NCI-H774 (cell line): ENCODE measurements at places on chromosomes 4 and X.

- peak; percentile 8 for DNase-seq
Observed at GRCh38 chr4:40455340-40455902, 120.3 kb downstream of the CHRNA9 start.

- no peak for DNase-seq
Observed at GRCh38 chr4:124234771-124235170, 477.8 kb downstream of the ANKRD50 start.

- no peak for DNase-seq
Observed at GRCh38 chr4:136495076-136495475, 1037.2 kb downstream of the PCDH18 start.

DNA sequence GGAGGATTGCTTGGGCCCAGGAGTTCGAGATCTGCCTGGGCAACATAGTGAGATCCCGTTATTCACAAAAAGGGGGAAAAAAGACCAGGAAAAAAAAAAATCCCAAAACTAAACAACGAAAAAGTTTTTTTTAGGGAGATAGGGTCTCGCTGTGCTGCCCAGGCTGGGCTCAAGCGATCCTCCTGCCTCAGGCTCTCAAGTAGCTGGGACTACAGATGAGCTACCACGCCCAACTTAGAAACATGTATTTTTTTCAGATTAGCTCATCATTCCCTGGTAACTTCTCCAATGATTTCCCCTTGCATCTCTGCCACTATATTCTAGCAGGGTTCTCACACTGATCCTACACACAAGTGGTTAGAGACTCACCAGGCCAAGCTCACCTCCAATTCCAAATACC is 24.4 kb upstream of the IRAK1 start:
- no peak for DNase-seq

- DNase-seq = no peak
Observed at GRCh38 chr4:188783606-188784160, 644.4 kb downstream of the TRIML1 start.

GRCh38 chrX:13317366-13317765 is 2.5 kb downstream of the ATXN3L start:
- no peak for DNase-seq

GRCh38 chrX:1536712-1537030 is 314 bp downstream of the P2RY8 start:
- no peak for DNase-seq

DNA sequence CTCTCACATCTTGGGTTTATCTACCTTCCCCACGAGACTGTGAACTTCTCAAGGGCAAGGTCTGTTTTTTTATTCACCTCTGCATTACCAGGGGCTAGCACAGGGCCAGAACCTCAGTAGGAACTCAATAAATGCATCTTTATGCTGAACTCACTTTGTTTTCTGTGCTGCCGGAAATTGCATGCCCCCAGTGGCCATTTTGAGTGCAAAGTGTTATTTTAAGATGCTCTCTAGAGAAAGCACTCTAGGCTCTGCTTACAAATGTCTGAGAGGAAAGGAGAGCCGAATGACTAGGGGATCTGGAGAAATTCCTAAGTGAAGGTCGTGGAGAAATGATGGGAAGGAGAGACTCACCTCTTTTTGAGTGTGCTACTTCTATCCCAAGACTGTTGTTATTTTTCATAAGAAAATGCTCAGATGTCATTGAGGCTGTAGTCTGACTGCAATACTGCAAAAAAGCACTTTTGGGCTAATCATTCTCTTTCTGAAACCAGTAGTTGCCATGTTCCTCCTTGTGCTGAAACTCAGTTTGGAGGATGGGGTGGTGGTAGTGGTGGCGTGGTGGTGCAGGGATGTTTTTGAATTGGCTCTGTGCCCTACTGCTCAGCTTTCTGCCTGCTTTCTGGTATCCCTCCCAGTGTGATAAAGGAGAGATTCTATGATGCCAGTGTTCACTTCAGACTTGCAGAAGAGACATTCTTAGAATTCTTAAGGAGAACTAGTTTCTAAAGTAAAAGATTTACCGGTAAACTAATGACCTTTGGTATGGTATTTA is 41.3 kb downstream of the DOCK11 start:
- DNase-seq = no peak

- no peak for DNase-seq
Observed at GRCh38 chr4:98482503-98482846, 175.9 kb downstream of the TSPAN5 start.

DNA sequence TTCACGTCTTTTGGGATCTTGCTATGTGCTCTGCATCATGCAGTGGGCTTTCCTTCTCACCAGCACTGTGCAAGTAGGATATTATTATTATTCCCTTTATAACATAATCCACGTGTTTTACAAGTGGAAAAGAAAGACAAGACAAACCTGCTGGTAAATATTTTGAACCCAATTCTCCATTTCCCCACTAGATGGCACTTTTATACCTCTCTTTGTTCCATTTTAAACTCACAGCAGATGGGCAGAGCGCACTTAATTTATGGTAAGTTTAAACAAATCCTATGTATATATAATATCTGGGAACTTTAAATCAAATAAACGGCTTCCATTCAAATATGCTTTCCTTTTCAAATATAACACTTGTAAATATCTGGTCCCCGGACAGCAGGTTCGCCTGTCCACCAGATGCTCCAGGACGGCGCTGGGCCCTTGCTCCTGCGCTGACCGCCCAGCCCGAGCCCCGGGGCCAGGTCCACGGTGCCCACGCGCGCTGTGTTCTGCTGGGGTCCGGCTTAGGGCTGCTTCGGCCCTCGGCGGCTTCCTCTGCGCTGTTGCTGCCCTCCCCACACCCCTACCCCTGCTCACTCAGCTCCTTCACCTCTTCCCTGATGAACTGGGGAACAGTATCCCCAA is 31.1 kb downstream of the F11 start:
- DNase-seq = peak; percentile 1

- DNase-seq = no peak
Observed at GRCh38 chr4:102474736-102475504, 26.2 kb upstream of the NFKB1 start.

DNA sequence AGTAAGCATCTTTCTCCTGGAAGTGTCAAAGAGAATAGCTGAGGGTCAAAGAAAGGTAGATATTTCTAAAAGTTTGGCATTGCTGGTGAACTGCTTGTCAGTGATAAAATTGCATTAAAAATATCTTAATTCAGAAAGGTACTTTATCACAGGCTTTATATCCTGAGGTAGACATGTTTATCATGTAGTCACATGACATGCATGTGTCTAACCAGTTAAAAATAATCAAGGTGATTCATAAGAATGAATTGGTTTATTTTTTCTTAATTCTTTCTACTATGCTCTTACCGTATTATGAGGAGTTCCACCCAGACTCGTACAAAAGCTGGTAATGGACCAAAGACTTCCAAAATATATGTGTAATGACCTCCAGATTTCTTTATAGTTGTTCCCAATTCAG is 6.1 kb downstream of the SLC7A11 start:
- no peak for DNase-seq

DNA sequence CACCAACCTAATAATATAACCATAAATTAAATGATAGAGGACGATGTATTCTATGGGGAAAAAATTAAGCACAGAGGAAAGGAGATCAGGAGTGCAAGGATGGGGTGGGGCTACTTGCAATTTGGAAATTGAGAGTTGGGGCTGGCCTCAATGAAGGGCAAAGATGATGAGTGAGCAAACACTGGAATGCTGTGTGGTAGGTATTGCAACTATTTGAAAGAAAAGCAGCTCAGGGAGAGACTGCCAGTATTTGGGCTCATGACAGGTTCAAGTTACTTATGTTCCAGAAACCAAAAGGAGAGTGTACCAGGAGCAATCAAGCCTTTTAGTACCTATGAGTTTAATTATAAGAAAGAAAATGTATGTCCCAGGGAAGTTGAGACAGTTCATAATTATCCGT is 47.4 kb downstream of the ASIC5 start:
- DNase-seq = no peak

GRCh38 chr4:8874896-8875680 is 3.4 kb upstream of the HMX1 start:
- DNase-seq = no peak

GRCh38 chr4:73892966-73893365 is 23.8 kb downstream of the CXCL1 start:
- no peak for DNase-seq

GRCh38 chr4:24763631-24764297 is 31.6 kb upstream of the SOD3 start:
- DNase-seq = no peak

GRCh38 chr4:129994715-129995114 is 898.8 kb downstream of the C4orf33 start:
- no peak for DNase-seq

GRCh38 chr4:174629265-174629664 is 107.0 kb upstream of the HPGD start:
- no peak for DNase-seq

- DNase-seq = peak; percentile 52
Observed at GRCh38 chr4:123418351-123418931, 21.8 kb downstream of the SPRY1 start.

DNA sequence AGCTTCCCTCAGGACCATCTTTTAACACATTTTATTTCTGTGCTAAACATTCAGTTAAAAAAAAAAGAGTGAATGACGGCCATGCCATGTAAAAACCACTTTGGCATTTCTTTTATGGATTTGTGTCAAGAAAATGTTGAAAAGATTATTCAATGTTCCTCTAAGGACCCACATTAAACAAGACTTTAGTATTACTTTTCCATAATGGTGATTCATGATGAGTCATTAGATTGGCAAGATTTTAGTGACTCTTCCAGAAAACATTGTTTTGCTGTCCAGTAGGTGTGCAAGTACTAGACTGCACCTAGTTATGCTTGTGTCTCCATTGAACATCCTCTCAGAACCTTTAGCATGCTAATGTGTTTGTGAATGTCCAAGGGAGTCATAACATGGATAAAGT is 748.6 kb downstream of the STPG2 start:
- DNase-seq = no peak

DNA sequence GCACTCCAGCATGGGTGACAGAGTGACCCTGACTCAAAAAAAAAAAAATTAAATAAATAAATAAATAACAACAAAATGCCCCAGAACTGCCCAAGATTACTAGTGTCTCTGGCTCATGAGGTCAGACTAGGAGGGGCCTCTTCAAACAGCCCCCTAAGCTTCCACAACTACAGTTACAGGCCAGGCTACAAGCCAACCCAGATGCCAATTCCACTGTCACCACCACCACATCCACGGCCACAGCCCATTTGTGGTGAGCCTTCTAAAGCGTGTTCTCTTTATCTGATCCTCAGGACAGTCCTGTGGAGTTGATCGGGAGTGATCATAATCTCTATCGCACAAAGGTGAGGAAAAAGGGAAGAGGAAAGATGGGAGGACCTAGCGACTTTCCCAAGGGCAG is 36.6 kb downstream of the IGFBP7 start:
- DNase-seq = no peak

GRCh38 chr4:55725057-55725456 is 89.0 kb upstream of the NMU start:
- no peak for DNase-seq

GRCh38 chr4:26887143-26887542 is 26.5 kb downstream of the STIM2 start:
- DNase-seq = no peak
